Stimulated activated CD4-positive, alpha-beta T cell treated with anti-CD3 and anti-CD28 coated beads, Interleukin-15, amount 100 ng/mL, for 48 hours (primary cell): ENCODE measurements at places on chromosomes 6 and 20.

GRCh38 chr20:6122111-6122872 lies 538 bp downstream of the FERMT1 start:
- DNase-seq: no peak

DNA sequence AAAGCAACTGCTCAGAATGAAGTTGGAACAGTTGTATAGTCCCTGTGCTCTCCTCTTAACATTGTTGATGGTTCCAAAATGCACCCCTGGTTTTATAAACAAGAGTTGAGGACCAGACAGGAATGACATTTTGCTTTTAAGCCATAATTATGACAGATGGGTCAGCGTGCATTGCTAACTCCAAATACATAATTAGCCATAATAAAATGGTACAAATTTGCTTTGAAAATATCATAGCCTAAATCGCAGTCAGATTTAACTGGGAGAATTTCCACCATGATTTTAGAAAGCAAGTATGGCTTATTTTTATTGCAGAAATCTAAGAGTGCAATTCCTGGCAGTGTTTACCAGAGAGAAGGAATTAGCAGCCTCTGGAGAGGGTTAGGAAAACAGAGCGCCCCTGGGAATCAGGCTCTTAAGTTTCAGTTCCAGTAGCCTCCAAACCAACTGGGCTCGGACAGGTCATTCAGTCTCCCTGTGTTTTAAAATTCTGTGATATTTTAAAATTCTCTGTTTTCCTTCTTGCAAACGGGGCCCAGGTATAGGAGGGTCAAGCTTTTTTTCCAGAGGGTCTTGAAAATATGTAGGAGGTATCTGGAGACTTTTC lies 302.3 kb downstream of the TBC1D7 start:
- DNase-seq: no peak

- no peak for DNase-seq
Measured at GRCh38 chr20:24479595-24479994, 10.2 kb downstream of the SYNDIG1 start.

- DNase-seq: peak; percentile 25
Measured at GRCh38 chr6:44667668-44668390, 280.3 kb downstream of the CDC5L start.

- DNase-seq: no peak
Measured at GRCh38 chr6:169695131-169695530, 6.7 kb downstream of the WDR27 start.
